Left cardiac atrium (tissue), 4 donors: ENCODE measurements at places on chromosomes 16 and 17.

- DNase-seq = peak; percentile 55
Observed at GRCh38 chr16:30368122-30368791, 2.0 kb downstream of the TBC1D10B start.

DNA sequence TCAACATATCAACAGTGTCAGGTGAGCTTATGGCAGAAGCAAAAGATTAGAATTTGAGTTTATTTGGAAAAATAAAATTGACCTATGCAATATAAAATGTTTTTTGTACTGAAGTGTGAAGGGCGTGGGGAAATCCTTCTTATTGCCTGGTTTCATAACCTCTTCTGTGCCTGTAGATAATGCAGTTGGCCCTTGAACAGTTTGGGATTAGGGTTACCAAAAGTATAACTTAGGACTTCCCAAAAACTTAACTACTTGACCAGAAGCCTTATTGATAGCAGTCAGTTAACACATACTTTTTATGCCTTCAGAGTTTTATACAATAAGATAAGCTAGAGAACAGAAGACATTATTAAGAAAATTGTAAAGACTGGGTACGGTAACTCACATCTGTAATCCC lies 66.0 kb downstream of the TMC6 start:
- DNase-seq = no peak

DNA sequence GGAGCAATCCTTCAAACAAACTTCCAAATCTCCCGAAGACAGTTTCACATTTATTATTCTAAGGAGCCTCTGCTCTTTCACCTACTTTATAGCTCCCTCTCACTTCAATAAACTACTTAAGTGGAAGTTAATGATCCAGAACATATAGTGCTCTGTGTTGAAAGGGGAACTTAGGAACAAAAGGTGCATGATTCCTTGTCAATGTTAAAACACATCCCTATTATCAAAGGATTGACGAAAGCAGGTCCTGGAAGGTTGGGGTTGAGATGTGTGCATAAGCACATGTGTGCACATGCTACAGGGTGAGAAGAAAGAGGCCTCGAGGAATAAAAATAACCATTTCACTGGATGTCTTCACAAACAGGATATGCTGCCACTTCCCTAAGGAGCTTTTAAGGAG lies 170.3 kb downstream of the SLC39A11 start:
- DNase-seq = no peak

GRCh38 chr17:3659541-3660111 lies 8.8 kb downstream of the TAX1BP3 start:
- peak; percentile 84 for DNase-seq

DNA sequence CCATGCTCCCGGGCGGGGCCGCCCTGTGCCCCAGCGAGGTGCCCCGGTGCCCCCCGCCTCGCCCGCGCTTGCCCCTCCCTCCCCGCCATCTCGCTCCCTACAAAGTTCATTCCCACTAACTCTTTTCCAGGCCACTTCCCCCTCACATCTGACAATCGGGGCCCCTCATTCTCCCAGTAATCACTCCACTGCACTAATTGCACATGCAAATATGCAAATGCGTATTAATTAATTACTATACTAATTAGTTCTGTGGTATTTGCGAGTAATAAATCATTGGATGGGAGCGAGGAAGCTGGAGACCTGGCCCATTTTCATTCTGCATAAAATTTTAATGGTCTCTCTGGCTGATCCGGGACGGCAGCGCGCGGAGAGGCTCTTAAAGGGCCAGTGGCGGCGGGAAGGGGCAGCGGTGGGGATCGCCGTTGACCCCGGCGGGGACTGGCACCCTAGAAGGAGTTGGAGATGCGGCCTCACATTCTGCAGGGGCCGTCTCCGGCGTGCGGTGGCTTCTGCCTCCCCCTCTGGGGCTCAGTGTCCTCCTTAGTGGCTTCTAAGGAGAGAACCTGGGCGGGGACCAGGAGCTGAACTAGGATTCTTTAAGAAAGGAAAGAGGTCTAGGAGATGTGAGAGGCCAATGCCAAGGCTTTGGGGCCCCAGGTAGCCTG lies 8.4 kb upstream of the PPP1R1B start:
- no peak for DNase-seq

DNA sequence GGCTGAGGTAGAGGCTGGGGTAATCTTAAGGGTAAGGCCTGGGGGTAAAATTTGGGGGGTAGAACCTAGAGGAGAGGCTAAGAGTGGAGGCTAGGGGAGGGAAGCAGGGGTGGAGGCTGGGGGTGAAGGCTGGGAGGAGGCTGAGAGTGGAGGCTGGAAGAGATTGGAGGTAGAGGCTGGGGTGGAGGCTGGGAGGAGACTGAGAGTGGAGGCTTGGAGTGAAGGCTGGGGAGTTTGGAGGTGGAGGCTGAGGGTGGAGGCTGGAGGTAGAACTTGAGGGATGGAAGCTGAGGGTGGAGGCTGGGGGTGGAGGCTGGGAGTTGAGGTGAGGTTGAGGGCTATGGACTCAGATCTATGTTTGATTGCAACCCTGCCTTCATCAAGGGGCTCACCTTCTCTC lies 333.6 kb downstream of the C16orf95 start:
- DNase-seq = no peak

GRCh38 chr17:79757140-79757745 lies 20.7 kb upstream of the CBX2 start:
- no peak for DNase-seq

GRCh38 chr17:40352779-40353394 lies 11.7 kb downstream of the GJD3 start:
- DNase-seq = no peak

DNA sequence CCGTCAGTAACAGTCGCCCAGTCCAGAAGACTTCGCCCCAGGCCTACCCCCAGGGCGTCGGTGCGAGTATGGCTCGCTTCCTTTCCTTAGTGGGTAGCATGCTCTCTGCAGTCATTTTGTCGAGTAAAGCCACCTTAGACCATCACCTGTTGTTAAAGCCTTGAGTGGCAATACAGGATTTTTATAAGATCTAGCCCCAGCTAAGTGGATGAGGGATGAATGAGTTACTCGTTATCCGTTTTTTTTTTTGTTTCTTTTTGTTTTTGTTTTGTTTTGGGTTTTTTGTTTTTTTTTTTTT lies 322 bp upstream of the KLHL11 start:
- DNase-seq = no peak

DNA sequence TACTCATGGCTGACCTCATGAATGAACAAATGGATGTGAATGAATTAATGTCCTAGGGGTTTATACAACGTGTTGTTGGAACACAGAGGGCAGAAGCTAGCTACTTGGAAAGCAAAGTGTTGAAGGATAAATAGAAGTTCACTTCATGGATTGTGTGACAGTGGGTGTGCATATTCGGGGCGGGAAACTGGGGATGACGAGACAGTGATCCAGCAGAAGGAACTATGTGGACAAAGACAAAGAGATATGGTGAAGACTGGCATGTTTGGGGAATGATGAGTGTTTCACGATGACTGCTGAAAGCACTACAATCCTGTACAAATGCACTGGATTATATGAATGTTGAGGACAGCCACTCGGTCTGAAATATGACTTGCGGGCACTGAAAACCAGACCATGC lies 250.5 kb upstream of the C16orf82 start:
- no peak for DNase-seq

DNA sequence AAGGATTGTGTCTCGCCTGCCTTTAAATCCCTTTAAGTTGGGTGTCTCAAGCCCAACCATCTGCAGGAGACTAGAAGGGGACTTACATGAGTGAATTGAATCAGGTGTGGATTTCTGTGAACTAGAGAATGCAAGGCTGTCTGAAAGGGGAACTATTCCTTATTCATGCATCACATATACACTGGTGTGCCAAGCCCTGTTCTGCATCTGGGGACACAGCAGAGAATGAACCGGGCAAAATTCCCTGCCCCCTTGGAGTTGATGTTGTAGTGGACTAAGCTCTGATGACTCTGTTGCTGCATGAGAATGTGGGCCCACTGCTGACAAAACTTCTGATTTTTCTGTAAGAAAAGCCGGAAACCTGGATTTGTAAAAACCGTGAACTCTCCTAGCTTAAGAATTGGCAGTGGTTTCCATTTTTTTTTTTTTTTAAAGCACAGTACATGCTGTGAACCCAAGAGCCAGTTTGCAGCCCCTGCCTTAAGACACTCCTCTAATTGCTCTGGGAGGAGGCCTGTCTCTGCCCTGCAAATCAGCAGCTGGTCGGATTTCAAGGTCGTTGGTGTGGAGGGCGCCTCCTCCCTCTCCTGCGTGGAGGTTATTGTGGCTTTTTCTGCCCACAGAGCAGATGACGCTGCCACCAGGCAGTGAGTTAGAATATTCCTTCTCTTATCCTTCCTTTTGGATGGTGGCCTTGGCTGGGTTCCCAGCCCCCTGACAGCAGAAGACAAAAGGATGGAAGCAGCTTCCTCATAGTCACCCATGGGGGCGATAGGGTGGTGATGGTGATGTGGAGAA lies 131.0 kb downstream of the PRKCB start:
- DNase-seq = no peak

GRCh38 chr17:31780483-31780882 lies 78.6 kb downstream of the COPRS start:
- no peak for DNase-seq

GRCh38 chr17:17058304-17058703 lies 16.0 kb downstream of the MPRIP start:
- no peak for DNase-seq

DNA sequence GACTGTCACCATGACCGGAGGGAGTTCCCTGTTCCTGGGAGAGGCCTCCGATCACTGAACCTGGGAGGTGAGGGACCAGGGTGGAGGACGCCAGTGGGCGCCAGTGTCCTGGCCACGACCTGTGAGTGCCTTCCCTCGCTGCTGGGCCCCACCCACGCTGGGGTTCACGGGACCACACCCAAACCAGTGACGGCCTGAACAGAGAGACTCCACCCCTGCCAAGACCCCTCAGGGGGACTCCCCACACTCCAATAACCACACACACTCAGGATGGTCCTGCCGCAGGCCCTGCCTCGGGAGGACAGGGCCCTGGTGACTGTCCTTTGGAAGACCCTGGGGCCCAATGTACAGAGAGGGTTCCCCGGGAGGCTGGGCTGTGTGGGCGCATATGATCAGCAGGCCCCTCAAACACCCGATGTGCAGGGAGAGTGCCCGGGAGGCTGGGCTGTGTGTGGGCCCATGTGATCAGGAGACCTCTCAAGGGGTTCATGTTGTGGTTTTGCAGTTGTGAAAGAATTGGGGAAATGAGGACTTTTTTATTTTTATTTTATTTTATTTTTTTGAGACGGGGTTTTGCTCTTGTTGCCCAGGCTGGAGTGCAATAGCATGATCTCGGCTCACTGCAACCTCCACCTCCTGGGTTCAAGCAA lies 26.6 kb downstream of the TPSD1 start:
- no peak for DNase-seq

DNA sequence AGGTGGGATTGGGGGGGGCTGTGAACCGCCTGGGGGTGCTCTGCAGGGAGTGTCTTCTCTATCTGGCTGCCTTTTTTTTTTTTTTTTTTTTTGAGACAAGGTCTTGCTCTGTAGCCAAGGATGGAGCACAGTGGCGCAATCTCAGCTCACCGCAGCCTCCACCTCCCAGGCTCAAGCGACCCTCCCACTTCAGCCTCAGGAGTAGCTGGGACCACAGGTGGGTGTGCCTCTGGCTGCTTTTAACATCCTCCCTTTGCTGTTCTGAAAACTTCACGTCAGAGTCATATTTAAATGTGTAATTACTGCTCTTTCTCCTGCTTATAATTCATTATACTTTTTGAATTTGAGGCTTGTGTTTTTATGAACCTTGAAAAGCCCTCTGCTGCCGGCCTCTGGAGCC lies 78.4 kb downstream of the ZNF778 start:
- no peak for DNase-seq

GRCh38 chr16:76729525-76729924 lies 452.3 kb downstream of the CNTNAP4 start:
- no peak for DNase-seq

GRCh38 chr16:1458336-1458976 lies 14.1 kb upstream of the CCDC154 start:
- no peak for DNase-seq

DNA sequence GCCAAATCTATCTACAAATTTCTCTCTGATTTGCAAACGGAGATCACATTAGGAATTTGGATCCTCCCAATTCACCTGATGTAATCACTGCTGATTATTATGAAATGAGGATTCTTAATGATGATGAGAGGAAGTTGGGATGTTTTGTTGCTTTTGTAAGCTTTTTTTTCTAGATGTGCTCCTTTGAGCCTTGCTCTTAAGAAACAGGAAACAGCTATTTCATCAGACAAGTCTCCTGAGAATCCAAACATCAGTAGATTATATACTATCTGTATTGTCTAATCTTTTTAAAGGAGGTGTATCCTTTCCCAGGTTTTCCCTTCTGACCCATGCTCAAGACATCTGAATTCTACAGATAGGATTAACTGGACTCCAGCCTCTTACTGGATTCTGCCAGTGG lies 73.3 kb downstream of the KIF2B start:
- no peak for DNase-seq

GRCh38 chr16:85205747-85206471 lies 93.6 kb upstream of the CIBAR2 start:
- DNase-seq = no peak

- DNase-seq = peak; percentile 75
Observed at GRCh38 chr17:79087428-79088143, 13.0 kb downstream of the ENGASE start.

DNA sequence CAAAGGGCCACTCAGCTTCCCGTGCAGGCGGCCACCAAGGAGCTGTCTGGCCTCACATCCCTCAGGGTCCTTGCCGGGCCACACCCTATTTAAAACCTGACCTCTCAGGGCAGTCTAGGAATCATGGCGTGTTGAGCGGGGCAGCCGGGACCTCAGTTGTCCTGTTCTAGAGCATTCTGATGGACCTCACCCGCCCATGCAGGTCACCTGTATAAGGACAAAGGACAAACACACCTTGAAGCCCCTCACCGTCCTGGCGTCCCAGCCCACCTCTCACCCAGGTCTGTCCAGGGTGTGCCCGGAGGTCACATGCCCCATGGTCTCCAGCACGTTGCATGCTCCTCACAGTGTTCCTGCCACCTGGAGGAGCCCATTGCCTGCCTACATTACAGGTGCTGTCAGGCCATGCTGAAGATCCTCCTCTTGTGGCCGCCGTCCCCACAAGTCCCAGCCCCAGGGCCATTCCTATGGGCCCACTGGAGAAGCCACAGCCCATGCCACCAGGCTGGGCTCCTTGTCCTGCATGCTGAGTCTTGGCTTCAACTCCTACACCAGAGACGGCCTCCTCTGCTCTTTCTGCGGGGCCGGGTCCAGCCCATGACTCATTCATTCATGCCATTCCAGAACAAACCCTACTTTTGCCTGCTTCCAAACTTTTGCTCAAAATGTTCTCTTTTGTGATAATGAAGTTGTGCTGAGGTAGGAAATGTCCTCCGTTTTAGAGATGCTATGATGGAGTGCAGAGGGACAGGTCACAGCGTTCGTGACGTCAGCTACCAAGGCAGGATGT lies 46.3 kb downstream of the PEMT start:
- DNase-seq = peak; percentile 62

- no peak for DNase-seq
Observed at GRCh38 chr17:61875285-61875684, 12.0 kb upstream of the BRIP1 start.
